Stimulated activated CD4-positive, alpha-beta T cell treated with anti-CD3 and anti-CD28 coated beads, Interleukin-12 subunit alpha, Interleukin-12 subunit beta, amount 100 ng/mL, for 48 hours (primary cell): ENCODE measurements at places on chromosomes 13 and 19.

DNA sequence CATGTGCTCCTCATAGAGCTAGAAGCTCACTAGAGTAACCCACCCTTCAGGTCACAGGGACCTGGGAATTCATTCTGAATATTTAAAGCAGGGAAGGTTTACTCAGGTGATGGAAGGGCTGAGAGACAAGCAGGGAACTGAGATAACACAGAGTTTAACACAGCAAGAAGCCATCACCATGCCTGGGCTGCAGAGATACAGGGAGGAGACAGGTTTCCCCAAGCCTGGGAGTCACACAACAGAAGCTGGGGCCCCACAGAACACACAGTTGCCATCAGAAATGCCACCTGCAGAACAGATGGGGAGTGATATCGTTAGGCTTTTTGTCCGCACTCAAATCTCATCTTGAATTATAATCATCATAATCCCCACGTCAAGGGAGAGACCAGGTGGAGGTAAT lies 7.9 kb upstream of the CYSLTR2 start:
- DNase-seq, result no peak

DNA sequence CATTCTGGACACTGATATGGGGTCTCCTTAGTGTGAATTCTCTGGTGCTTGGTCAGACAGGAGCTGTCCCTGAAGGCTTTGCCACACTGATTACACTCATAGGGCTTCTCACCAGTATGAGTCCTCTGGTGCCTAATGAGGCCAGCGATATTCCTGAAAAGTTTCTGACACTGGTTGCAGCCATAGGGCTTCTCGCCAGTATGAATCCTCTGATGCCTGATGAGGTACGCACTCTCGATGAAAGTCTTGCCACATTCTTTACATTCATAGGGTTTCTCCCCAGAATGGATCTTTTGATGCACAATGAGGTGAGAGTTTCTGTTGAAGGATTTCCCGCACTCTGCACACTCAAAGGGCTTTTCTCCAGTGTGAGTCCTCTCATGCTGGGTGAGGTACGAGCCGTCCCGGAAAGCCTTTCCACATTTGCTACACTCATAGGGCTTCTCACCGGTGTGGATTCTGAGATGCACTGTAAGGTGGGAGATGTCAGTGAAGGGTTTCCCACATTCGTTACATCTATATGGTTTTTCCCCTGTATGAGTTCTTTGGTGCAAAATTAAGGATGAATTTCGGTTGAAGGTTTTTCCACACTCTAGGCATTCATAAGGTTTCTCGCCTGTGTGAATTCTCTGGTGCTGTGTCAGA lies 22.4 kb downstream of the ZNF329 start:
- no peak for DNase-seq

DNA sequence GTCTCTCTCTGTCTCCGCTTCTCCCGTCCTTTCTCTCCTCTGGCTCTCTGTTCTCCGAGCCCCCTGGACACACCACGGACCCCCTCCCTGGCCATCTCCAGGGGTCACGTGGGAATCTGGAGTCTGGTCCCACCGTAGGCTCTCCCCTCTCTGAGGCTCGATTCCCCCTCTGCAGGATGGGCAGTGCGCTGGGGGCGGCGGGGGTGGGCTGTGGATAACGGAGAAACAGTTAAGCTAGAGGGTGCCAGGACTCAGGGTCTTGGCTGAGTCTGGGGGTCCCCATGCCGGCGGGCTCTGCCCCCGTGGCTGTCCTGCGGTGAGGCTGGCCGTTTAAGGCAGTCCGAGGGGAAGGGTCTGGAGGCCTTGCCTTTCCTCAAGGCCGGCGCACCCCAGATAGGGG lies 462 bp upstream of the MEIS3 start:
- DNase-seq, result no peak

GRCh38 chr19:15330801-15331418 lies 1.4 kb downstream of the BRD4 start:
- no peak for DNase-seq
